Nucleus accumbens (tissue), 56 donors: ENCODE measurements at places on chromosomes 4 and X.

DNA sequence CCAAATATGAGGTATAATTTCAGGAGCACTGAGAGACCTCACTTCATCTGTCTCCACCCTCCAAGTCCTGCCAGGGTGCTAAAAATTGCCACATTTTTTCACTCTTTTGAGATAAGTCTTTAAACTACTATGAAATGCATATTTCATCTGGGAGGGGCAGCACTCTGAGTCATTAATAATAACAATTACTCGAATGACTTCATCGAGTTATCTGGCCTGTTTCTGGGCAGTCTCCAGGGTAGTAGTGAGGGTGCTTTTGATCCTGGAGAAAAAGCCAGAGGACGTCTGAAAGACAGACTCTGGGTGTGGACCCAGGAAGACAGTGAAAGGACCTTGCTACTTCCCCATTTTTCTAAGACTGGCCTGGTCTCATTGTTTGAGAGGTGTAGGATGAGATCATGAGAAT is 42.3 kb upstream of the SRD5A3 start:
- DNase-seq: no peak

- no peak for DNase-seq
Observed at GRCh38 chrX:9903146-9903545, 64.0 kb upstream of the CLDN34 start.

DNA sequence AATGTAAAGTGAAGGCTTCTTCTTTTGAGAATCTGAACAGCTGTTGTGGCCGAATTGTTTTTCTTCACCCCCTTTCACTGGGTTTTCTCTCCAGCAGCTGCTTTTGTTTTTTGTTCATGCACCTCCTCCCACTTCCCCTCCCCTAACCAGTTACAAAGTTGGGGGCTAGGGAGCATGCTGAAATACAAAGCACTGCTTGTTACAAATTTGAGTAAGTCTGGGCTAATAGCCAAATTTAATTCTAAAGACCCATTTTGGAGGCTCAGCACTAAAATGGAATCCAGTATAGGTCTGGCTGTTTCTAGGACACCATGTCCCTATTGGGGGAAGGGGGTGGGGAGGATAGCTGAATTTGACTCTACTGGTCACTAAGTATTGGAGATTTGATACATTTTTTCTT is 89.2 kb upstream of the GPM6B start:
- peak; percentile 24 for DNase-seq

DNA sequence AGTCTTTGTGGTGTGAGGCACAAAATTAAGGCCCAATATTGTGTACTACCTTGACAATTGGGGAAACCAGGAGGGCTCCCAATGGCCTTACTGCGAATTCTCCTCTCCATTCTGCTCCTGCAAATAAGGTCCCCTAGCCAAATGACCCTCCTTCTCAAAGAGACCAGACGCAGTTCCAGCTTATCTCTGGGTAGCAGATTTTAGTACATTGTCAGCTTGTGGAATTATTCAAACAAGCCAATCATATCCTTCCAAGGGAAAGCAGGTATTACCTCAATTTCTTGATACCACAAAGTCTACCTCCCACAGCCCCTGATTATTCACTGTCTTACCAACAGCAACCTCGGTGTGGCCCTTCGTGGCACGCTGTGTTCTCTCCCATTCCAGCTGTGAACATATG is 7.8 kb upstream of the ZBTB33 start:
- no peak for DNase-seq

- DNase-seq: no peak
Observed at GRCh38 chr4:37757121-37757520, 69.4 kb upstream of the PGM2 start.

DNA sequence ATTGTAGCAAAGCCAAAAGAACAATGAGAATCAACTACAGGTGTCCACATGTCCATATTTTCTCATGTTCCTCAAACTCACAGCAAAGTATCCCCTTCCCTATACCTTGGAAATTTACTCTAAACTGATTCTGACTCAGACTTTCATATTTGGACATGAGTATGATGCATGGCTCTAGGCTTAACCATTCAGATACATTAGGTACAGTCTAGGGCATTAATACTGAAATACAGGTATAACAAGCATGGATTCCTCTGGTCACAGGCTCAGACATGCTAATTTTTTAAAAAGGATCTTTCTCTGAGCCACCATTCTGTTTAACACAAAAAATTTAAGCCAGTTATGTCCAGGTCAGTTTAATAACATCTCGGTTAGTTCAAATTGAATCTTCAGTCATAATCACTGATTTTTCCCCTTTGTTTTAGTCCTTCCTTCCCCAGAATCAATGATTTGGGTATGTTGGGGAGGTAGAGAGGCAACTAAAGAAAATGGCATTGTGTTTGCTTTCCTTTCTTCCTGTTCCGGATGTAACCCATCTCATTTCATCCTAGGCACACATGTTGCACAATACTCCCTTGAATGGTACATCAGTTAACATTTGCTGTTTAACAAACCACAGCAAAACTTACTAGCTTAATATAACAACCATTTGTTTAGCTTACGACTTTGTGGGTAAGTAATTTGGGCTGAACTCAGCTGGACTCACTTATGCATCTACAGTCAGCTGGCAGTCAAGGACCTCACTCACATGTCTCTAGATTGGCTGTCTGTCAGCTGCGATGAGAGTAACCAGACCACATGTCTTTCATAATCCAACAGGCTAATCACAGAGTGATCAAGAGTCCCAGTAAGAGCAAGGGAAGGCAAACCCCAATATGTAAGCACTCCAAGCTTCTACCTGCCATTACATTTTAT is 75.3 kb upstream of the GRIA3 start:
- DNase-seq: no peak

- no peak for DNase-seq
Observed at GRCh38 chrX:18179446-18179845, 41.2 kb downstream of the BEND2 start.

GRCh38 chrX:47745416-47745815 is 86.4 kb upstream of the UXT start:
- DNase-seq: no peak

GRCh38 chr4:85828027-85828890 is 353.3 kb downstream of the ARHGAP24 start:
- DNase-seq: no peak

DNA sequence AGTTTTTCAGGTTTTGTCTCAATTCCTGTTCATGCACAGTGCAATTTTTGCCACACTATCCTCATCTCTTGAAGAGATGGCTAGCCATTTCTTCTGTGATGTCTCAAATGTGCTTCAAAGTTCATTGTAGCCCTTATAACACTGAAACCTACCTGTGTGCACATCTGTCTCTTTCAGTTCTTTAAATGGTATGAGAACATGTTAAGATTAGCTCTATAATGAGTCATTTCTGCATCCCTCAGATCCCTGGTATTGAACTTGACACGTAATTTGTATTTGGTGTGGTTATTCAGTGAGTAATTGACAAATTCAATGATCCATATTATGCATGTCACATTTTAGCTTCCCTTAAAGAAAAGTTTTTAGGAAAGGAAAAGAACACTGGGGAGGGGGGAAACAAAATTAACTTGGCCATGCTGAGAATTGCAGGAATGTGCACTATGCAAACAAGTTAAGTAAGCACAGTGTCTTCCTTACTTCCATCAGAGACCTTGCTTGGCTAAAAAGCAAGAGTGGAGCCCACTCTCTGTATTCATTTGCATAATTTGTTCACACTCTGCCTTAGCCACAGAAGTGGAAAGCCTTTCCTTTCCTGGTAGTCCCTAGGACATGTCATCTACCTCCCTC is 659.8 kb upstream of the MAGEB2 start:
- DNase-seq: no peak

DNA sequence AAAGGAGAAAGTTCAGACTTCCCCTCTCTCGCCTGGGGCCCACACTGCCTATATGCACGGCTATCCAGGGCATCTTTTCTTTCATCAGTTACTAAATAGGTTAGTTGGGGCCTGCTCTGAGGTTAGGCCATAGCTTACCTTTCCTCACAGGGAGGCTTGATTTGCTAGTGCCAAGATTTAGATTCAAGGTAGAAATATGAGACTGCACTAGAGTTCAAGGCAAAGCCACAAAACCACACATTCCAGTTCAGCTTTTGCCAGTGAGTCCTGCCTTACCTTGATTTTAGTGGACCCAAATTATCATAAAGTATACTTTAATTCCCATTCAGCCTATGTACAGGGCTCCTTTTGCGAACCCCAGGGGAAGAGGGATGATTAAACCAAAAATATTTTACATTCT is 762.8 kb downstream of the PDHA2 start:
- DNase-seq: no peak

GRCh38 chr4:8201321-8201781 is 2.3 kb downstream of the SH3TC1 start:
- DNase-seq: no peak

- no peak for DNase-seq
Observed at GRCh38 chr4:159191989-159192388, 89.1 kb downstream of the RAPGEF2 start.

DNA sequence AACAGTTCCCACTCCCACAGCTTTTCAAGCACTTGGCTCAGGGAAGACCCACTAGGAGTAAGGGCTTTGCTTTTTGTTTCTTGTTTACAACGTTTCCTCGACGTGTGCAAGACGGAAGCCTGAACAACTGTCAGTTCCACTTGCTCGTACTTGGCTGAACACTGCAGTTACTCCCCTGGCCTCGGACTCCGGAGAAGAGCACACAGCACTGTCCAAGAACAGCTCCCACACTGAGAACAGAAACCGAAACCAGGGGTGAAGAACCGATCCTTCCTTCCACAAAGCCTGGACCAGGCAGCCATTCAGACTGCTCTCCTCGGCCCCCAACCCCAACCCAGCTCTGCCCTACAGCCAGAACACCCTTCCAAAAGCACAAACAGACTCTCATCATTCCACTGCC is 25.5 kb downstream of the IRF2 start:
- no peak for DNase-seq

- DNase-seq: no peak
Observed at GRCh38 chrX:149462849-149463248, 42.3 kb downstream of the IDS start.

DNA sequence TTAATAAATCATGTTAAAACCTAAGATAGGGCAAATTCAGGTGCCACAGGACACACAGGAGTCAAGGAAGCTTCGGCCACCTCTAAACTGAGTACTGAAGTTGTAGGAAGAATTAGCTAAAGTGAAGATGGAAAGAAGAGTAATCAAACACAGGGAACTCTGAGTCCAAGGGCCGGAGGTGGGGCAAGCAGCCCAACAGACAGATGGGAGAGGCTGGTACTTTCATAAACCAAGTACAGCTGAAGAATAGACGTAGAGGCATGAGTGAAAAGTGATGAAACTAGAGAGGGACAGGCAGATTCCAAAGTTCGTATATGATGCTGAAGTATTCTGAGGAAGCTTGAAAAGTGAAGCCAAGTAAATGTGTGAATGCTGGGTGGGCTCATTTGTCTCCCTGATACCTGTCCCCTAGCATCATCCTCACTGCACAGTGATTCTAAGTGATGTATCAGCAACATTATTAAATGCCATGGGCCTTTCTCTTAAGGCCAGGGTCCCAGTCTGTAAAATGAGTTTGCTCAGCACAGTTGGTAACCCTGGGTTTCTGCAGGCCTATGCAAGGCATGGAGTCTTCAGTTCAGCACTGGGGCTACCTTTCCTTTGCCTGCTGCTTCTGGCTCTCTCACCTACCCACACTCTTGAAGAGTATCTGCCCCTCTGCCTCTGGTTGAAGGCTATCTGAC is 203.3 kb downstream of the NR3C2 start:
- no peak for DNase-seq

DNA sequence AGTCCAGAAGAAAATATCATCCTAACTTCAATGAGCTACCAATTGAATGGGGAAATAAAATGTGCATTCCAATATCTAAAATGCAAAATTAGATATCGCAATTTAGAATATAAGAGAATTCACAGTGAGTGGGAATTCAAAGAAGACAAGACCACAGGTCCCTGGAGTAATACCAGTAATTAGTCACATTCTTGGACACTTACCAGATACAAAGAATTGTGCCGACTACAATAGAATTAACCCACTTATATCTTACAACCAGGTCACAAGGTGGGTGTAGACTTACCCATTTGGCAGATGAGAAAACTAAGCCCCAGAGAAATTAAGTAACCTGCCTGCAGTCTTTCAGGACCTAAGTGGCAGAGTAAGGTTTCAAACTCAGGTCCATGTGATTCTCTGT is 84.3 kb upstream of the C1QTNF7 start:
- no peak for DNase-seq

DNA sequence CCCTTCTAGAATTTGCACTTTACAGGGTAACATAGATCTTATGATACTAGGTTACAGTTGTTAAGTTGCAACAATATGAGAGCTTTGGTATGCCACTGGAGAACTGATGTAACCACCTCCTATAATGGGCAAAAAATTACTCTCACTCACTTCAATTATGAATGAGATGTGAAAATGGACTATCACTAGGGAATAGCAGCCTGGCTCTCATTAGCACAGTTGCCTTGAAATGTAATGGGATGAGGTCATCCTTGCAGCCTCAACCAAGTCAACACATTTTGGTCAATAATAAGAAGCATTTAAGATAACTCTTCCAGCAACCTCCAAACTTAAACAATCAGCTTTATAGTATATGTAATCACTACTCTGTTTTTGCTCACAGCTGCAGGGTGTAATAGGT is 69.4 kb downstream of the TBC1D9 start:
- DNase-seq: no peak

DNA sequence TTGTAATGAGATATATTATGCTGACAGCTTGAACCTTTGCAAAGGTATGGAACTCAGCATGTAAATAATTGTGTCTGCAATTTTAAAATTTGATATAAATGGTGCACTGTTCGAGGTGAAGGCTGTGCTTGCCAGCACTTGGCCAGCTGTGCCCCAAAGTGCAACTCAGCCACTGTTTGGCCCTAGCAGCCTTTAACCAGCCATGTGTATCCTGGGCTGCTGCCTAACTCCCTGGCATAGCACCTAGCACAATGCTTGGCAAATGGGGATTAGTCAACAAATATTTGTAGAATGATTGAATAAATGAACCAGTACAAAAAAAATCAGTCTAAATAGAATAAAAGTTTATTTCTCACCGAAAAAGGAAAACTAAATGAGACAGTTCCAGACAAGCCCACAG is 83.8 kb upstream of the ZIC3 start:
- DNase-seq: no peak

DNA sequence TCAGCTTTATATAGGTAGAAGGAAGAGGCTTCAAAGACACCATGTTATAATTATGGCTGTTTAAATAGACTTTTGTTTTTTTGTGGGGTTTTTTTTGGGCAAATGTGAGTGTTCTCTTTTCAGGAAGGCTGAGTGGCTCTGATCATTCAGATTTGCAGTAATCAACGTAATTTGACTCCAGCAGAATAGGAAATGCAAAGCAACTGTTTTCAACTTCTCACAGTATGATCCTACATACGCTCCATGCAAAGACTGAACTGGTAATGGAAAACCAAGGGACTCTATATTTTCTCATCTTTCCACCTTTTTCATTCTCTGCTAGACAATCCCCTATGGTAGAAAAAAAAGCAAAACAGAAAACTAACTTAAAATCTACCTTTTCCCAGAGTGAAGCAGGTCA is 10.8 kb downstream of the ADH1B start:
- DNase-seq: no peak

GRCh38 chr4:150501009-150501727 is 80.8 kb upstream of the MAB21L2 start:
- DNase-seq: no peak

- no peak for DNase-seq
Observed at GRCh38 chr4:186584912-186585311, 29.5 kb upstream of the MTNR1A start.

GRCh38 chrX:72297953-72298730 is 7.6 kb downstream of the CITED1 start:
- DNase-seq: no peak
